HuH-7.5 (cell line): ENCODE measurements at places on chromosomes 4 and X.

DNA sequence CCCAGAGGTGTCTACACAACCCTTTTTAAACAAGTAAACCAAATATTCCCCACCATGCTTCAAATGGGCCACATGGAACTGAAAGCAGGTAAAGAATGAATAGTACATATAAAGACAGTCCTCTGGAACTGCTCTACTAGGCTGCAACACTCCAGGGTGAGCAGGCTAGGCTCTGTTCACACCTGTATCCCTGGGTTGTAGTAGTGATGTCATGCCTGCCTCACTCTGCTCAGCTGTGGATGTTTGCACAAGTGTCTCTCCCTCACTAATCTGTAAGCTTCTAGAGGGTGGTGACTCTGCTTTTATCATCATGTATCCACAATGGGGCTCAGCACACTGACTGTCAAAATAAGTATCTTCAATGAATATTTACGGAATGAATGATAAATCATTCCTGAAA, 20.4 kb downstream of the LEF1 start:
- DNase-seq, result no peak

- DNase-seq, result no peak
Observed at GRCh38 chrX:69024931-69025330, 140.3 kb downstream of the PJA1 start.

DNA sequence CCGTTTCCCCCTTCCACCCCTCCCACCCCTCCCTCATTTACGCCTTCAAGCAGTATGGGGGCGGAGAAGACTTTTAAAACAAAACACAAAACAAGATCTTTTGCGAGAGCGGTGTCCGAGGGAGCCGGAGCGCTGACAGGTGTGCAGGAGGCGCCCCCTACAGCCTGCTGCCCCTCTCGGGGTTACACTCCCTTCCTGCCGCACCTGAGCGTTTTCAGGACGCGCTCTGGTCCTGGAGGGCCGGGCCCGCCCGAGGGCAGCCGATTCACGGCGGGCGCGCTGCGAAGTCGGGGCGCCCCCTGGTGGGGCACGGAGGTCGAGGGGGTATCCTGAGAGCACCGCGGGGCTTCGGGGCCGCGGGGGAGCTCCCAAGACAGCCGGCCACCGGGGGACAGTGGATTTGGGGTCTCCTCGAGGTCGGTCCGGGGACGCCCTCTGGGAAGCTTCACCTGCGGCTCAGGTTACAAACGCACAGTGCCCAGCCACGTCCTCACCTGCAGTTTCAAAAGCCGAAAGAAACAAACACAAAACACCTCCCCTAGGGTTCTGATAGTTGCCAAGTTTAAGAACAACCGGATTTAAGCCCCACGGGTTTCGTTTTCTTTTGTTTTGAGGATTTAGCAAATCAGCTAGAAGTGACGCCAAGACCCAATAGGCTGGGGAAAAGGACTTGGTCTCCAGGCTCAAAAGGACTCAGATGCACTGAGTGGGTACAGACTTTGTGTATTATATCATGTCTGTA, 8.0 kb upstream of the NEUROG2 start:
- peak; percentile 76 for DNase-seq

DNA sequence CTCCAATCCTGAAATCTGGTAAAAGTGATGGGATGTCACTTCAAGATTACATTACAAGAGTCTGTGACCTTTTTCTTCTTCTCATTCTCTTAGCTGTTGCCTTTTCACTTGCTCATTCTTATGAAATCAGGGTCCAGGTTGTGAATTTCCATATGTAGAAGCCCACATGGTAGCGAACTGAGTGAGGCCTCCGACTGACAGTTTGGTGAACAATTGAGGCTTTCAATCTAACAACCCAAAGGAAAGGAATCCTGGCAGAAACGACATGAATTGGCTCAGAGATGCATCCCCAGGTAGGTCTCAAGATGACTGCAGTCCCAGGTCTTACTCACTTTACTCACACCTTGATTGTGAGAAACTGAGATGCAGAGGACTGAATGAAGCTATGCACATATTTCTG, 203.4 kb upstream of the FAT4 start:
- no peak for DNase-seq

DNA sequence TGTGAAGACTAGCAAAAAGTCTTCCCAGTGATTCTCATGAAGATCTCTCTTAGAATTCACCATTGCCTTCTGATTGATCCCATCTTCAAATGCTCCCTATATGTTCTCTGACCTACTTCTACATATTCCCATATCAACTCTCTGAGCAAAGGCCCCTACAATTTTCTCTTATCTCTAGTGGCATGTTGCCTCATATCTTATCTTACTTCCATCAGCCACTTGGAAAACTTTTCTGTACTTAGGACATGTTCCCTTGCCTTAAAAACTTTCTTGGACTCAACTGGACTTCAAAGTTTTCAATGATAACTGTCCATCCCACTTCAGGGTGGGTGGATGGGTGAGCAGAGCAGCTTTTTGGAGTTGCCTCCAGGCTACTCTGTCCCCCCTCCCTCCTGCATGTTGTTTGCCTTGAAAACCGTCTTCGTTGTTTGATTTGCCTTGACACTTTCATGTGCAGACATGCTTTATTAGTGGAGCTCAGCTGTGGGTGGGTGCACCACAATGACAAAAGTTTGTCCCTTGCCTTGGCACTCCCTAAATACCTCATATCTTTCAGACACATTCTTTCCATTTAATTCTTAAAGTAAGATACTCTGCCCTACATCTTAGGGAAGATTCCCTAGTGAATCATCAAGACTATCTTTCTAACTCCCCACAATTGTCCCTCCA, 18.3 kb upstream of the USP27X start:
- no peak for DNase-seq

- DNase-seq, result no peak
Observed at GRCh38 chr4:128658214-128658631, 151.3 kb upstream of the JADE1 start.

DNA sequence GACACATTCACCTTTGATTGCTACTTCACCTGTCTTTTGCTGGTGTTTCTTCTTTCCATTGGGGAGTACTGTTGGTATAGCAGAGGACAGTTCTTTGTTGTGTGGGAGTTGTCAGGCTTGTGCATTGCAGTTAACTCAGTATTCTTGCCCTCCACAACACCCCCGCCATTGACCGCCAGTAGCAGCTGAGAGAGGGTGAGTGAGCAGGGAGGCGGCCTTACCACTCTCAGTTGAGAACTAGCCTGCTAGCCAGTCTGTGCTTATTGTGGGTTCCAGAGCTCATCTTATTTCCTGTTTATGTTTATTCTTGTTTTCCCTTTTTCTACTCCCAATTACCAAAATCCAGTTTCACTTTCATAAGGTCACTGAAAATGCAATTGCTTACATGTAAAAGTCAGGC, 52.2 kb downstream of the STIM2 start:
- DNase-seq, result no peak

DNA sequence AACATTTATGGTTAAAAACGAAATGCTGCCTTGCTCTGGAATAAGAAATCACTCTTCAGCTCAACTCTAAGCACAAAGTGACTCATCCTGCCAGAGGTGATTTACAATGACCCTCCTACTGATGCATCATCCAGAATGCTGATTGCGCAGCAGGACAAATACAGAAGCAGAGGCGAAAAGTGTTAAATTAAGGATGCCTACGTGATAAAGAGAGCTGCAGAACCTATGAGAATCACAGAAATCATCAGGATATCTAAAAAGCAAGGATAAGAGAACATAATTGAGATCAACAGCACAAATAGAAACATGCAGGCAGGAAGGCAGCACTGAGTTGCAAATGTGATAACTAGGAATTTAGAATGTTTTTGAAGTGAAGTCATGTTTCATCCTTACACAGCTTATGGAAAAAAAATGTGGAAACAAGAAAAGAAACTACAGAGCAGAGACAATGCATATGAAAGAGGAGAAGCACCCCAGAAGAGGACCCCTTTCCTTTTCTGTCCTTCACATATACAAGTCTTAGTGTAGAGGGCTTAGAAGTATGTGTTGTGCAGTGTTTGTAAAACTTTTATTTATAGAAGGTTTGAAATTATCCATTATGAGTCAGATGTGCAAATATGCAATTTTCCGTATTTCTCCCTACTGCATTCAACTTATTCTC, 188.4 kb downstream of the SLC7A11 start:
- peak; percentile 16 for DNase-seq

DNA sequence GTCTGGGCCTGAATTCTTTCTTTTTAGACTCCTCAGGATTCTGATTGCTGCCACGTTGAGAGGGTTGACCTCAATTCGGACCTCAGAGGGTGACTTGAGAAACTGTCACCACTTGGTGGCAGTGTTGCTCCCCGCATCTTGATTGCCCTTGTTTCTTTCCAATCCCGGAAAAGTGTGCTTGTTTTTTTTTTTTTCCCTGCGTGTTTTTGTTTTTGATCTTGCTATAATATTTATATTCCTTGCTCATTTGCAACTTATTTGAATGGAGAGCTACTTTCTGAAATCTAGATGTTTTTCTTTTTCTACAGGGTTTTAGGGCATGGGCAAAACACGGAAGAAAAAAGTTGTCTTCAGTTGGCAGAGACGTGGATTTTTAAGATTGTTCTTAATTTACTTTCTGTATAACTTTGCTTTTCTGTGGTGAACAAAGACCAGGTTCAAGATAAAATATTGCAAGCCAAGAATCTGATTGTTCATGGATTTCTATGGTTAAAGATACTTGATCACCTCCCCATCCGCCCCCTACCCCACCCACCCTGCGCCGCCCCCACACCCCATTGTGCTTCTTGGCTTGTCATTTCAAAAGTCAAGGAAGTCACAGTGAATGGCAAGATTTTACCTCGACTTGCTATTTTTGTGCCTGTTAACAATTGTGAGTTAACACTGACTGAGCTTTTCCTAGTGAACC, 102.0 kb downstream of the PTTG2 start:
- no peak for DNase-seq

- no peak for DNase-seq
Observed at GRCh38 chr4:99724067-99724466, 66.4 kb upstream of the C4orf54 start.

DNA sequence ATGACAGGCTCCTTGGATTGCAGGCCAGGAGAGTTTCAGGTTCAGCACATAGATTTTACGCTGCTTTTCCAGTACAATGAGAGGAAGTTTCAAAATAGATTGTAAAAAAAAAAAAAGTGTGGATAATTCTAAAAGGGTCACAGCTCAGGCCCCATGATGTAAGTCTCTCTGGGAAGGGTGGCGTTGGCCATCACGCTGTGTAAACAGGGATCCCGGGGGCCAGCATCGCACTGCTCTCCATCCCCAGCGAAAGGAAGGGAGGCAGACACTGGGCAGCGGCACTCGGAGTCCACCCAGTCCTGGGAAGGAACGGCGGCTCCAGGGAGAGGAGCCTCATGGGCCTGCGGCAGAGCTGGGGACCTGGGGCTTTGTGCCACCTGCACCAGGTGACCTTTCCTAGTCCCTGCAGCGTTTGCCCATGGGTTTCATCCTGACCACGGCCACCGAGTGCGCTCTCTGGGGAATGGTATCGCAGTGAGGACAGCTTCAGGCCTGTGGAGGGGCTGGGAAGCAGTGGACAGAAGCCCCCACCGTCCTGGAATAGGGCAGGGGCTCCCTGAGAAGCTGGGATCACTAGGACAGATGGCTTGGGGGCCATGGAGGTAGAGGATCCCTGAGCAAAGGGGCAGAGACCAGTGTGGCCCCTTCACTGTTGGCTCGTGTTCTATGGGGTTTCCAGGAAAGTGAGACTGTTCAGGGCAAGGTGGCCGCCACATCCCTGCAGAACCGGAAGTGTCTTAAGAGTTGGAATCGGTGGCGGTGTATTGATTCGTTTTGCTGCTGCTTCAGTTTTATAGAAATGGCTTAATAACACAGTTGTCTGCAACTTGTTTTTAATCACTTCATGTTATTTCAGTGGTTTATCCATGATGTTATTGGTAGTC, 38.9 kb downstream of the RGS12 start:
- no peak for DNase-seq

DNA sequence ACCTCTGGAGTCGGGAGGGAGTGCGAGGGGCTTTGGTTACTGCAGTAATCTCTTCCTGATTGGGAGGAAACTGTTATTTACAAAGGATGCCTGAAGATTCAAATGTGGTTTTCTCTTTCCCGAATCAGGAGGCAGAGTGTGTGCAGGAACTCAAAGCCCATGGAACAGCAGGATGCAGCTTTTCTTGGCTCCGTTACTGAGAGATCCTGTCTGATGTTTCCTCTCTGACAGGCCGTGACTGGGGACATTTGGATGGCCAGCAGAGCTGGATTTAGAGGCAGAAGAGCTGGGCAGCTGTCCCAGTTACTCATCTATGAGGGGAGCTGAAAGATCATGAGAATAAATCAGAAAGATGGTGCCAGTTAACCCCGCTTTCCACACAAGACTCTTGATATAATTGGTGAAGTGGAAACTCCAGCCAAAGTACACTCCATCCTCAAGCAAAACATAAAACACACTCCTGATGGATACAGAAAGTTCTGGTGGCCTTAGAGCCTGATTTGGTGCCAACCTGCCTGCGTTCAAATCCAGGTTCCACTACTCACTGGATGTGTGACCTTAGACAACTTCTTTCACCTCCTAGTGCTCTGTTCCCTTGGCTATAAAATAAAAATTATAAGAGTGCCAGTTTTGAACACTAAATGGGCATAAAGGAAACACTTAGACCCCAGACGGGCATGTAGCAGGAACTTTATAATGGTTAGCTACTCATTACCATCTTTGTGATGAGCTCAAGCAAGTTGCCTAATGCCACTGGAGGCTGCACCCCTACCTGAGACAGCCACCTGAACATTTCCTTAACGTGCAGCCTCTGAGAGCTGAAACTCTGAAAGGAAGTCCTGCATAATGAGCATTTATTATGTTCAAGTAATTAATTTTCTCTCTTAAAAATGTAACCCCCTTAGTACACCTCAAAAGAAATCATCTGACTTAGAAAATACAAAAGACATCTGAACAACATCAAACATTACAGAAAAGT, 349.0 kb upstream of the GATB start:
- DNase-seq, result no peak

DNA sequence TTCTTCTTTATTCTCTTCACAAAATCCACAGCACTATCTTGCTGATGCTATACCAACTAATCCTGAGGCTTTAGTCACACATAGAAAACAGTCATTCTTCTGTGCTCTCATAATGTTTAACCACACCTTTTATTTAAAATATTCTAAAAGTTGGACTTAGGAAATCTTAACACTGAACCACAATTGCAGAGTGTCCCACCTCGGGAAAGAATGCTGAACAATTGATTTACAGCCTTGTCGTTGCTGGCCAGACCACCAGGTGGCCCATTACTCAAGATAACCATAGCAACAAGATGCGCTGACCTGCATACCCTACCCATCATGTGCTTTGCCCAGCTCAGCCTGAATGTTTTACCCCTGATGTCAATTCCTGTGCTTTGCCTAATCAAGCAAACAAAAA, 100.8 kb downstream of the ARSJ start:
- no peak for DNase-seq

DNA sequence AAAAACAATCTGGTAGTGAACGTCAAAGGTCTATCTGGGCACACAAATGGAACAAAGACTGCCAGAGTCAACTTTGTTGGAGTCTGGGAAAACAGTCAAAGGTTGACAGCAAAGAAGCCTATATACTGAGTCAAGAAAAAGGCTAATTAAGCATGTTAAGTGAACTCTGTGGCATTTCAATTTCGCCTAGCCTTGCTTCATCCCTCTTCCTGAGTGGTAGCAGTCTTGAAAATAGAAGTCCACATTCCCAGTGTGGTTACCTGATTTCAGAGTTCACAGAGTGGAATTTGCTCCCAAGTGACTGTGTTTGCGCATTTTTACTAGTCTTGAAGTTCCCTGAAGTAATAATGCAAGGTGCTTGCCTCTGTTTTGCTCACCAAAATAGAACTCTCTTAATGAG, 760.0 kb downstream of the FSTL5 start:
- DNase-seq, result no peak
